ENCODE measurements at places on chromosomes 5 and 9.

DNA sequence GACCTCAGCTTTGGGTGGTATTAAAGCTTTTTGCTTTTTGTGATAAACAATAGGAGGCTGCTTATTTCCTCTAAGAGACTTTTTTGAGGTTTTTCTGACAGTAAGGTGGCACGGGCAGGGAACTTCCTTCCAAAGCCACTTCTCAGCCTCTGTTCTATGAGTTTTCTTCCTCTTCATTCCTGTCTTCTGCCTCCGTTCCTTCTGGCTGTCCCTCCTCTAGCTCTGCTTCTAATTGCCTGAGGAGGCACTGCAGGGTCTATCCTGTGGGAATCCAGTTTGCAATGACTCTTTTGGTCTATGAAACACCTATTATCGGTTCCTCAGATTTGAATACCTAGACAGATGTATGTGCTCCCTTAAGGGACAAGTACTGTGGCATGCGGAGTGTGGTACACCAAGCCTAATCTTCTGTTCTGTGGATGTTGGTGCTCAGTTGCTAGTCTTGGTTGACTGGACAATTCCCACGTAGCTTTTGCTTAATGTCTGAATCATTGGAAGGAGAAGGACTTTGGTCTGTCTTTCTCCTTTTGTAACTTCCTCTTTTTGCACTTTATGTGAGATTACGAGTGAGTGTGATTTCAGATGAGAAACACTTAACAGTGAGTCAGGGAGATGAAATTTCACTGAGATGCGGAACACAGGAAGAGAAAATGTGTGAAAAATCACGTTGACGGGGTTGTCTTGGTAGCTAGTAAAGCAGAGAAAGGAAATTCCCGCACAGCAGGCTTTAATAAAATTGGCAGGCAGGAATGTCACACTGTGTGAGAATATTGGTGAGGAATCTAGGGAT is 305.2 kb downstream of the EFNA5 start:
- DNase-seq: no peak

DNA sequence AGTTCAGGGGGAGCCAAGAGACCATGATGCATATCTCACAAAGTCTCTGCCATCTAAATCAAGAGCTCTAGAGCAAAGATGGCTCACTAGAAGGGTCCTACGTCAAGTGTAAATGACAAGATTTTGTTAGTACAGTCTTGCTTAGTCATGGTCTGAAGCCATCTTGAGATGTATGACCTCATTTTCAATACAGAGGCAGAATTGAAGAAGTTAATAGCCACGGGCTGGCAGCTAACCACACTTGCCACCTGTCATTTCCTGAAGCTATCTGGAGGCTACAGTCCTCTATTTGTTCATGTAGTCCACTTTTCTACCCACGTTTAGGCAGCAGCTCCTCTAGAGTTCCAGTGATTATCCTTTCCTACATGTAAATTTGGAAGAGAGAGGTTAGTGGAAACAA is 231.7 kb upstream of the CDH12 start:
- no peak for DNase-seq

DNA sequence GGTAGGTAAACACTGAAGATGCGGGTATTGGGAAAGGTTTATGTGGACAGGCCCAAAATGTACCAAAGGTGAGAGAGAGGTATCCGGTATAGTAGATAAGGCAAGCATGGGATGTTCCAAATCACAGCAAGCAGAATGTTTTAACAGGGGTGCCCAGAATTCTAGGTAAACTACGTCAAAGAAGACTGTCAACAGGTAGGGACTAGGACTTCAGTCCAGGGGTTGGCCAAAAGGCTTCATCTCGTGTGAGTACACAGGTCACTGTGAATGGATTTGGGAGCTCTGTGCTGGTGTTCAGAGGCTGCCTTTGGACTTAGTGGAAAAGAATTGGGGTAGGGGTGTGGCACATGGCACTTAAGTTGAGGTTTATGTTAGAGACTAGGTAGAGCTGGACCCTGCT is 66.4 kb downstream of the PIK3R1 start:
- DNase-seq: no peak

DNA sequence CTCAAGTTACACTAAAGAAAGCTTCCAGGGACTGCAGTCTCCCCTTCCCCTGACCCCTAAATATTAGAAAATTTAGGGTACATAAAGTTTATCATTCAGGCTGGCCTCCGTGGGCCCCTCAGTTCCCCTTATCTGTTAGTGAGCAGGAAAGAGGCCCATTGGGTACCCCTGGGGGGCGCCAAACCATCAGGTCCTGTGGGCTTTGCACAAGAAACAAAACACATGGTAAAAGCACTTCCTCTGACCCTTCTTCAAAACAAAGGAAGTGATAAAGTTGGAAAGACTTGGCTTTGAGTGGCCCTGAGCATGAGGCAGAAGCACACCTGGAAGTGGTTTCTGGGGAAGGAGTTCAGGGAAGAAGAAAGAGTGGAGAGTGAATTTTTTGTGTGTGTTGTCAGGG is 213.0 kb downstream of the SMARCA2 start:
- peak; percentile 45 for DNase-seq

GRCh38 chr5:10949856-10950630 is 189.0 kb upstream of the DAP start:
- no peak for DNase-seq

Data from NCI-H1105 (cell line).